ENCODE measurements at places on chromosomes 7 and 10.

DNA sequence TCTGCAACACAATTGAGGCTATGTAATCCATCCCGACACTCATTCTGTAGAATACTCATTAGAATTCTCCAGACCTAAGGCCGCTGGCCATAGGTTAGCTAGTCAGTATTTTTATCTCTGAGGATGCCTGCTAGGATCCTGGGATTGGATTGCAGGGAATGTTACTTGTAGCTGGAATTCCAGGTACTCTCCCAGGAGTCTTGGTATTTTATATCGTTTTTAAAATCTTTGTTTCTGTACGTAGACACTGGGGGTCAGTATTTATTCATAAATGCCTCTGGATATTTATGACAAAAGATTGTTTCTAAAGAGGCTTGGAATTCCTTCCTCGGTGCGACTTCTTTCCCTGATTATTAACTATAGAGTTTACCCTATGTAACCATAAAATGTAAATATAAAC is 40.1 kb downstream of the BPGM start:
- no peak for DNase-seq

GRCh38 chr7:55409482-55410225 is 44.5 kb downstream of the LANCL2 start:
- no peak for DNase-seq

GRCh38 chr7:80581486-80582260 is 56.8 kb upstream of the CD36 start:
- DNase-seq = no peak

GRCh38 chr7:57769958-57770357 is 320.0 kb downstream of the ZNF716 start:
- no peak for DNase-seq

DNA sequence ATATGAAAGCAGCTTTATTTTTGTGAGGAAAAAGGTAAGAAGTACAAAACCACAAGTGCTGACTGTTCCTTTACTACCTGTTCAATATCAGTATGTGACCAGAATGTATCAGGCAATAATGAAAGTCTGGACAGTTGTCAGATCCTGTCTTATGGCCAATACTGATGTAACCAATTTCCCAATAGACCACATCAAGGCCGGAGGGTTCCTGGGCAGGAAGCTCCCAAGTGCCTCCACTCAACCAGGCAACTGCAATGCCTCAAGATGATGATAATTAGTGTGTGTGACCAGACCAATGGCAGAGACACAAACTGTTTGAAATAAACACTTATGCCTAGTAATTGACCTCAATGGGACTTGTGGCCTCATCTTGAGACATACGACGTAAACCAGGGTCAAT is 149.4 kb upstream of the ASAH2 start:
- DNase-seq = no peak

- no peak for DNase-seq
These were observed 284.4 kb downstream of the CRPPA start for GRCh38 chr7:16136896-16137295.
